CD4-positive, alpha-beta memory T cell (primary cell): ENCODE measurements at places on chromosomes 2 and 18. TPM values are rescaled to one million over a fixed set of nuclear protein-coding genes. Genes with fewer than 3 reads are reported as not detected.

DNA sequence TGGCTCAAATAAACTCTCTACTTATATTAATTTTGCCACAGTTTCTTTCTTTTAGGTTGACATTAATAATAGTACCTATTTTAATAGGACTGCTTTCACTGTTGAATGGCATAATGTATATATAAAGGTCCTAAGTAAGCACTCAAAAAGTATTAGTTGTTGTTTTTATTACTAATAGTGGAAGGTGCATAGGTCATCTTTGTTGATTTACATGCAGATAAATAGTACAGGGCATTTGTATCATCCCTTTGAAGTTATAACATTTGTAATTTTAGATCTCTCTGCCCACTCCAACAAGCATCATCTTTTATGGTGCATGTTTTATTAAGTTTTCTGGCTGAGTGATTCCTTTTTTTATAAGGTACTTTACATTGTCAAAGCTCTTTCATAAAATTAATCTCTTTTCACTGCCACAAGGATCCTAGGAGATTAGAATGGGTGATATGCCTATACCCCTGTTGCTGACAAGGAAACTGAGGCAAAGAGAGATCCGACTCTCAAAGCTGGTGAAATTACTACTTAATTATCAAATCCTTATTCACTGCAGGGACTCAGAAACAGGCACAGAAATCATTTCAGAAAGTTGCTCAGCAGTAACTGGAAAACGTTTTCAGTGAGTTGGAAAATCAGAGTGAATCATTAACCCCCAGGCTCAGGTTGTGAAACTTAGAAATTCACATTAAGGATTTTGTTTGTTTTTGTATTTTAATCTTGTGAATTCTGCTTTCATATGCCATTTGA lies 299.6 kb downstream of the AGPS start:
- no peaks in the 10 kb centered on the region for H3K4me1 ChIP-seq
- no peaks in the 10 kb centered on the region for H3K36me3 ChIP-seq
- H3K4me3 ChIP-seq, result no peak overlapping the region
- DNase-seq, result no peak

The RTP5 gene
- total RNA-seq, result not detected

DNA sequence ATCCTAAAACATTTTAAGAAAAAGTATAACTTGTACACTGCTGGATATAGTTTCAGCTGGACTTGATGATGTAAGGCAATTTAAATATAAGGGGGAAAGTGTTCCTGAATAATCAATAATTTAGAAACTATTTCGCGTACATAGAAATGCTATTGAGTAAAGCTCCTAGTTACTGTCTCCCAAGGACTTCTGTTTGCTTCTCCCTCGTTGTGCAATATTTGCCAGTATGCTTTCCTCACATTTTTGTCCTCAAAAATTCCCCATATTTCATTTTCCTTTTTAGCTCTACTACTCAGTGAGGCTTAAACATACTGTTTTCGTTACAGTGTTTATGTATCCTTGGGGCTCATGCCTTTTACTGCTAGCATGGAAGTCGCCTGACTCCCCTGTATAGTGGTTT lies 36.9 kb downstream of the ATP9B start:
- H3K4me3 ChIP-seq, result no peak overlapping the region
- no peaks in the 10 kb centered on the region for H3K27me3 ChIP-seq
- DNase-seq, result no peak
- H3K27ac ChIP-seq, result no peak overlapping the region

- H3K4me1 ChIP-seq, result peaks cover 3% of the 10 kb centered on the region
- no peak overlapping the region for H3K4me3 ChIP-seq
- H3K27me3 ChIP-seq, result no peaks in the 10 kb centered on the region
- no peak for DNase-seq
- H3K27ac ChIP-seq, result no peak overlapping the region
Observed at GRCh38 chr2:168589236-168590211, 133.5 kb downstream of the CERS6 start.

The FAP gene
- not detected for total RNA-seq

The MYL12B gene
- 199 TPM for total RNA-seq

GRCh38 chr2:69456950-69457445 lies 19.8 kb upstream of the NFU1 start:
- DNase-seq, result no peak
- no peaks in the 10 kb centered on the region for H3K27me3 ChIP-seq
- H3K27ac ChIP-seq, result no peak overlapping the region
- H3K4me1 ChIP-seq, result no peaks in the 10 kb centered on the region
- no peak overlapping the region for H3K4me3 ChIP-seq

GRCh38 chr2:23375448-23375847 lies 9.5 kb upstream of the KLHL29 start:
- H3K4me3 ChIP-seq, result no peak overlapping the region
- no peak for DNase-seq
- H3K4me1 ChIP-seq, result peaks cover 4% of the 10 kb centered on the region
- no peaks in the 10 kb centered on the region for H3K36me3 ChIP-seq

The GALM gene
- 35.8 TPM for total RNA-seq

The GRB14 gene
- total RNA-seq, result not detected

- H3K4me3 ChIP-seq, result no peak overlapping the region
- H3K27ac ChIP-seq, result peak overlapping the region; percentile 74
- H3K36me3 ChIP-seq, result no peaks in the 10 kb centered on the region
- peaks cover 99% of the 10 kb centered on the region for H3K4me1 ChIP-seq
- no peak for DNase-seq
- no peaks in the 10 kb centered on the region for H3K27me3 ChIP-seq
Observed at GRCh38 chr2:105795575-105795934, 50.8 kb downstream of the NCK2 start.

The C1GALT1C1L gene
- not detected for total RNA-seq

The COLEC12 gene
- 0.17 TPM for total RNA-seq

The OTOF gene
- 0.84 TPM for total RNA-seq

- no peaks in the 10 kb centered on the region for H3K4me1 ChIP-seq
- H3K4me3 ChIP-seq, result no peak overlapping the region
- no peak for DNase-seq
- H3K27me3 ChIP-seq, result no peaks in the 10 kb centered on the region
Observed at GRCh38 chr2:198254536-198255090, 450.2 kb downstream of the PLCL1 start.

GRCh38 chr2:195586062-195586714 lies 70.8 kb upstream of the SLC39A10 start:
- no peaks in the 10 kb centered on the region for H3K27me3 ChIP-seq
- no peak overlapping the region for H3K4me3 ChIP-seq
- no peaks in the 10 kb centered on the region for H3K36me3 ChIP-seq

The MC2R gene
- not detected for total RNA-seq

- H3K27me3 ChIP-seq, result no peaks in the 10 kb centered on the region
- no peaks in the 10 kb centered on the region for H3K4me1 ChIP-seq
- H3K27ac ChIP-seq, result no peak overlapping the region
- DNase-seq, result no peak
- no peak overlapping the region for H3K4me3 ChIP-seq
Observed at GRCh38 chr2:2828774-2829368, 497.8 kb upstream of the MYT1L start.

- H3K27ac ChIP-seq, result no peak overlapping the region
- H3K36me3 ChIP-seq, result no peaks in the 10 kb centered on the region
- H3K4me3 ChIP-seq, result no peak overlapping the region
- H3K4me1 ChIP-seq, result no peaks in the 10 kb centered on the region
Observed at GRCh38 chr18:48085781-48086487, 155.5 kb upstream of the SMAD2 start.

DNA sequence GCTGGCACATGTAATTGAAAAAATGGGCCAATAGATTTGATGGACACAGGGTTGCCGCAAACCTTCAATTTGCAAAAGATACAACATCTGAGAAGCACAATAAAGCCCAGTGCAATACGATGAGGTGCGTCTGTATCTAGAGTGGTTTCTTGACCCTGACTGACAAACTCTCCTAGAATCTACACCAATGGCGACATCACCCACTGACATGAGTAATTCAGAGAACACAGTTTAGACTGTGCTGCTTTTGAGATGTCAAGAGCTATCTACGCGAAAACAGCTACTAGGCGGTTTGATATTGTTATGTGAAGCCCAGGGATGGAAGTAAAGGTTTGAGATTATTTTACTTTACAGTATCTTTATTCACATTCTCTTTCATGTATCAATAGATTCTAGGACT lies 104.9 kb downstream of the EIPR1 start:
- no peaks in the 10 kb centered on the region for H3K4me1 ChIP-seq
- no peaks in the 10 kb centered on the region for H3K36me3 ChIP-seq
- no peak overlapping the region for H3K4me3 ChIP-seq
- no peaks in the 10 kb centered on the region for H3K27me3 ChIP-seq

DNA sequence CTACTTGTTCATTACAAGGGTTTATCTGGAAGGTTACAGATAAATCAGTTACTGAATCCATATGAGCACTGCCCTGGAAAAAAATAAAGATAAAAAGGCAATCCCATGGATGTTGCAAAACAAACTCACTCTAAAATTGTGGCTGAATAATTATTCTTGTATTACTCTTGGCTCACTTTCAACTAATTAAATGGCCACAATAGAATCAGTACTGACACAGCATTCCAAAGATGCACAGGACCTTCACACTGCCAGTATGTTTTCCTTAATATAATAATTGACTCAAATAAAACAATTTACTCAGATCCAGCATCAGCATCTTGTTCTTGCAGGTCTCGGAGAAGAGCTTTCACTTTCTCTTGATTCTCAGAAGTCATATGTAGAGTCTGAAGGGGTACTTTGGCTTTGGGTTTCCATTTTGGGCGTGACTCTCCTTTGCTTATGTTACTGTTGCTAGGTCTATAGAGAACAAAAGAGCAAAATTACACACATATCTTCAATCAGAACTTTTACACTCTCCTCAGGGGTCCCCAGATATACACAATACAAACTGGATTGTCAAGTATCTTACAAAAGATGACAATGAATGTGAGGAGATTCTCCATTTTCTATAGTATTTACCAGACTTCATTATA lies 12.6 kb downstream of the DHX57 start:
- H3K4me3 ChIP-seq, result no peak overlapping the region
- no peaks in the 10 kb centered on the region for H3K27me3 ChIP-seq
- DNase-seq, result no peak
